ENCODE measurements at places on chromosomes 7 and 10. TPM values are rescaled to one million over a fixed set of nuclear protein-coding genes. Genes with fewer than 3 reads are reported as not detected.

HILPDA gene
- total RNA-seq: 10.6 TPM

NAMPT gene
- total RNA-seq: 120 TPM

CXCL12 gene
- total RNA-seq: 154 TPM

COL17A1 gene
- total RNA-seq: not detected

ADIRF gene
- 69.0 TPM for total RNA-seq

SLC26A3 gene
- total RNA-seq: not detected

LRRC72 gene
- not detected for total RNA-seq

DYDC2 gene
- total RNA-seq: not detected

WNT8B gene
- not detected for total RNA-seq

UCN3 gene
- total RNA-seq: not detected

HYAL4 gene
- total RNA-seq: 0.41 TPM

PAXIP1 gene
- total RNA-seq: 7.1 TPM

CCDC172 gene
- not detected for total RNA-seq

HOXA1 gene
- 0.15 TPM for total RNA-seq

BMPER gene
- 6.0 TPM for total RNA-seq

SPDYE1 gene
- total RNA-seq: not detected

MYO1G gene
- 2.2 TPM for total RNA-seq

AKR1C3 gene
- total RNA-seq: 52.2 TPM

RGR gene
- 0.49 TPM for total RNA-seq

PFKFB3 gene
- total RNA-seq: 10.5 TPM

INHBA gene
- 21.9 TPM for total RNA-seq

UNCX gene
- not detected for total RNA-seq

CTTNBP2 gene
- 5.5 TPM for total RNA-seq

TRIM73 gene
- total RNA-seq: 1.1 TPM

Data from right cardiac atrium (tissue), 5 donors.